NCI-H774 (cell line): ENCODE measurements at places on chromosomes 4 and X.

GRCh38 chr4:146514651-146515357 lies 6.9 kb downstream of the SLC10A7 start:
- no peak for DNase-seq

GRCh38 chrX:23118890-23119527 lies 119.2 kb downstream of the DDX53 start:
- DNase-seq = no peak

DNA sequence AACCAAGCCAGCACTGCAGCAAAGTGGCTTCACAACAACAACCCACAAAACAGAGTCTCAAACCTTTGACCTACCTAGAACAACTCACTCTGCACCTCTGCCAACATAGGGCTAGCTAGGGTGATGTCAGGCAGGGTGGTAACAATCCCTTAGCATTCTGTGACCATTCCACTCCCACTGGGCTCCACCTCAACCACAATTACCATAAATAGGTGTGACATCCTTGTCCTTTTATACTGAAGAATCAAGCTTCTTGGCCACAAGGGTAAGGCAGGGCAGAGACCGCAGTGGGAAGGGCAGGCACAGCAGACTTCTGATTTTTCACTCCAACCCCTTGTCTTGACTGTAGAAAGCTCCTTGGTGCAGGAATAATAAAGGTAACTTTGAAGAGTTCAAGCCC lies 795.4 kb upstream of the DIAPH2 start:
- DNase-seq = no peak

GRCh38 chr4:155713911-155714310 lies 44.9 kb upstream of the GUCY1B1 start:
- DNase-seq = no peak

GRCh38 chrX:103629318-103630170 lies 769 bp downstream of the TCEAL1 start:
- DNase-seq = no peak

DNA sequence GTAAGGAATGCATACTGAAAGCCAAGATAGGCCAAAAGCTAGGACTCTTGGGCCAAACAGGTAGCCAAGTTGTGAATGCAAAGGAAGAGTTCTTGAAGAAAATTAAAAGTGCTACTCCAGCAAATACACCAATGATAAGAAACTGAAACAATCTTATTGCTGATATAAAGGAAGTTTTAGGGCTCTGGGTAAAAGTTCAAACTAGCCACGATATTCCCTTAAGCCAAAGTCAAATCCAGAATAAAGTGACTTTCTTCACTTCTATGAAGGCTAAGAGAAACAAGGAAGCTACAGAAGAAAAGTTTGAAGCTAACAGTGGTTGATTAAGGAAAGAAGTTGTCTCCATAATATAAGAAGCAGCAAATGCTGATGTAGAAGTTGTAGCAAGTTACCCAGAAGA lies 397.6 kb downstream of the PACRGL start:
- no peak for DNase-seq

DNA sequence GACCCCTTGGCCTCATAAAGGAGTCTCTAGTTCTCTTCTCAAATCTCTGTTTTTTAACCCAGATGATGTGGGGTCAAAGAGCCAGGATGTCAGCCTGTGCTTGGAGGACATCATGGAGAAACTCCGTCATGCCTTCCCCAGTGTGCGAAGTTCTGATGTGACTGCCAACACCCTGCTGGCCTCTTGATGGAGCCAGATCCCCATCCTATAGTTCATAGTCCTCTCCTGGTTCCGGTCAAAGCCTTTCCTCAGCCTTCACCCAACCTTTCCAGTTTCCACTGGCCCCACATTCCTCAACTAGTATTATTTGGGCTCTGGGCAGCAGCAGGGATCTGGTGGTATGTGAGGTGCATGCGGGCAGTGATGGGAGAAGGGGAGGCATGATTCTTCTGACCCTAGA lies 30.7 kb downstream of the TAF7L start:
- no peak for DNase-seq

DNA sequence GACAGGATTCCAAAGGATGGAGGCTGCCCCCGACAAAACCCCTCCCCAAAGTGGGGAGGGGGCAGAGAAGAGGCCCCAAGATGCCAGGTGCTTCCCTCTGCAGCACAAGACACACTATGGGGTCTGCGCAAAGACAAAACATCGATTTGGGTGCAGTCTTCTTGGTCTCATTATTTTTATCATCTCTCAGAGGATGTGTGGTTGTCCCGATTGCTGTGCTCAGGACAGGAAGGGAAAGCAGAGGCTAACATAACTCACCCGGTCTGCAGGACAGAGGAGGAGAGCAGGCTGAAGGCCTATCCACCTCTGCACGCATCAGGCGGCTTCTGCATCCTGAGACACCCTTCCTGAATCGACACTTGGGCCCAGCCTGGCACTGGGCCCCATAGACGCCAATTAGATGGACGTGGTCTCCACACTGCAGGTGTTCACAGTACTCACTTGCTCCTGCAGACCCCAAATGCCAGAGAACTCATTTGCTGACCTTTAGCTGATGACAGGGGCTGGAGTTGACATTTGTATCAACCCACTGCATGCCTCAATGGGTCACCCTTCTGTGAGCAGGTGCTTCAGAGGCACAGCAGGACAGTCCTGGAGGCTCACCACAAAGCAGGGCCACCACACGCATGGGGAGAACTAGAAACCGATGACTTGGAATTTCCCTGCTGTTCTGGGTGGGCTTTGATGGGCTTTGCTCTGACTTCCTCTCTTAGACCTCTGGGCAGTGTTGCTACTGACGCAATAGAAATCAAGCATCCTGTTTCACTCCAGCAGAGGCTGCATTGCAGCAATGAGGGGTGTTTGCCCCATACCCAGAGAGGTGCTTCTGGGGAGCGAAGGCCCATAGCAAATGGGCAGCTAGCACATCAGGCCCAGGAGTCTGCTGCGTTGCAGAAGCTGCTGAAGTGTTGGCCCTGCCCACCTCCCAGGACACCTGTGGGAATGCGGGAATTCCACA lies 96.3 kb upstream of the ENPP6 start:
- DNase-seq = no peak

DNA sequence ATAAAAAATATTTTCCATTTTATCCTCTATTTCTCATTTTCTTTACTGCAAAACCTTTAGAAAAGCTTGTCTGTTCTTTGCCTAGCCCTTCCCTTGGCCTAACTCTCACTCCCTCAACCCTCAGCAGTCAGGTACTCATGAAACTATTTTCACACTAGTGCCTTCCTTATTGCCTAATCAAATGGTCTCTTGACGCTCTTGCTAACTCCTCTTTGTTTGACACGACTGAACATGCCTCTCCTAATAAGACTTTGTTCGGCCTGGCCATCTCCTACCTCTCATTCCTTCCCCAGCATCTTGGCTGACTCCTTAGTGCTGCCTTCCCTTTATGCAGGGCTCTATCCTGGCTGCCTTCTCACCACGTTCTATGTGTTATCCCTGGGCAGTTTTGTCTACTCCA lies 11.1 kb upstream of the LRAT start:
- no peak for DNase-seq

- no peak for DNase-seq
Observed at GRCh38 chr4:16250661-16251365, 24.5 kb upstream of the TAPT1 start.

- no peak for DNase-seq
Observed at GRCh38 chrX:131649741-131650140, 105.9 kb downstream of the OR13H1 start.

DNA sequence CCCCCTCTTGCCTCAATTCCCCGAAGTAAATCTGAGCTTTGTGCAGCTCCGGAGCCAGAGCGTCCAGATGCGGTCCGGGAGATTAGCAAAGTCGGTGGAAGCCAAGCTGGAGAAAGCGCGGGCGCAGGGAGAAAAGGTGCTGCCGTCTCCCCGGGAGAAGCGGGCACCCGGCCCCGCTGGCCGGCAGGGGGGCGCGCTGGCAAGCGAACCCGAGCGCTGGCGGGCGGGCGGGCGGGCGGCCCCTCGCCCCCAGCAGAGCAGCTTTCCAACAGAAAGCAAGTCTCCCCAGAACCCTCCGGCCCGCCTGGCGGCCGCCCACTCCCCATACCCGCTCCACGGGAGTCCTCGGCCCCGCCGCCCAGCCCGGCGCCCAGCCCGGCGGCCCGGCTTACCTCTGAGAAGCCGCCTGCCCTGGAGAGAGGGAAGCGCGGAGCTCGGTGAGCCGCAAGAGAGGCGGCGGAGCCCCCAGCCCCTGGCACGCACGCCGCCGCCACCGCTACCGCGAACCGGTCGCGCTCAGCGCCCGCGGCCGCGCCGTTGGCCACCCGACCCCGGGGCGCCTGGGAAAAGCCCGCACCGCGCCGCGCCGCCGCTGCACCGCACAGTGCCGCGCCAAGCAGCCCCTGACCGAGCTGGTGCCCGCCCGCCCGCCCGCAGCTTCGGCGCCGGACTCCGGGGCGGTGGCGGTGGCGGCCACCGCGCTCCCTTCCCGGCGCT lies 529 bp upstream of the CITED1 start:
- no peak for DNase-seq
